Central memory CD4-positive, alpha-beta T cell (primary cell): ENCODE measurements at places on chromosomes 4 and X.

GRCh38 chrX:105635794-105636193, 186.5 kb upstream of the NRK start:
- DNase-seq = no peak

DNA sequence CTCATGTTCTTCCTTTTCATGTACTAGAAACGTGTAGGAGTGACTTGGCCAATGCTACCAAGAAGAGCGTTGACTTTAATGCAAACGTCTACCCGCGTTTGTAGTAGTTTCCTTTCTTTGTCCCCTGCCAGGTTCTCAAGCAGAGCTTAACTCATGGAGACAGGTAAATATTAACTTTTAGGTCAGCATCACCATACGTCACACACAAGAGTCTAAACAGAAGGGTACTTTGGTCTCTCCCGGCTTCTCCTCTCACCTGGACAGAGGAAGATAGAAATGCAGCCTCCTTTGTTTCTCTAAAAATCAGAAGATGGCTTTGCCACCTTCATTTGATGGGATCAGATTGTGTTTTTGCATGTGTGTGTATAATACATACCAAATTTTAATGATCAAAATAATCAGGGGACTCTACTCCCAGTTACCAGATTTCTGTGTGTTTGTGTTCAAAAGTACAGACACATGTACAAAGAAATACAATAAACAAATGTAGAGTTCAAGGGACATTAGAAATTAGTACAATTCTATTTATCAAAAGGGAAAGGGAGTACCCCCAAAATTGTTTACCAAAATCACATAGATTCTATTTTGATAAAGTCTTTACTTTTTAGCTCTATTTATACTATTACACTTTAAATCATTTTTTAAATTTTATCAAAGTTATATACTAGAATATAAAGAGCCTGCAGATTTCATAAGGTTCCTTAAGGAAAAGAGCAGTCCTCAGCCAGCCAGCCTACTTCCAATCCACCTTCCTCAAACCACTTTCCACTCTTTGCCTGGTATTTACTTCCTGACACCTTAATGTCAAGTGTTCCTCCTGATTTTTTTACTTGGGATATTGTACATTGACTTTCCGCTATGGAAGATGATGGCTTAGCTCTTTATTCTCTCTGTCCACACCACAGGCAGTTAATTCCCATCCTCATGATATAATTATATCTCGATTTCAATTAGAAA, 195.5 kb downstream of the RELL1 start:
- no peak for DNase-seq

GRCh38 chr4:71974681-71975080, 57.1 kb upstream of the NPFFR2 start:
- DNase-seq = no peak

- DNase-seq = no peak
Measured at GRCh38 chrX:121869876-121870477, 822.6 kb downstream of the GLUD2 start.

- no peak for DNase-seq
Measured at GRCh38 chrX:40091691-40092421, 5.9 kb downstream of the BCOR start.

- DNase-seq = no peak
Measured at GRCh38 chr4:6277935-6278800, 8.5 kb downstream of the WFS1 start.

DNA sequence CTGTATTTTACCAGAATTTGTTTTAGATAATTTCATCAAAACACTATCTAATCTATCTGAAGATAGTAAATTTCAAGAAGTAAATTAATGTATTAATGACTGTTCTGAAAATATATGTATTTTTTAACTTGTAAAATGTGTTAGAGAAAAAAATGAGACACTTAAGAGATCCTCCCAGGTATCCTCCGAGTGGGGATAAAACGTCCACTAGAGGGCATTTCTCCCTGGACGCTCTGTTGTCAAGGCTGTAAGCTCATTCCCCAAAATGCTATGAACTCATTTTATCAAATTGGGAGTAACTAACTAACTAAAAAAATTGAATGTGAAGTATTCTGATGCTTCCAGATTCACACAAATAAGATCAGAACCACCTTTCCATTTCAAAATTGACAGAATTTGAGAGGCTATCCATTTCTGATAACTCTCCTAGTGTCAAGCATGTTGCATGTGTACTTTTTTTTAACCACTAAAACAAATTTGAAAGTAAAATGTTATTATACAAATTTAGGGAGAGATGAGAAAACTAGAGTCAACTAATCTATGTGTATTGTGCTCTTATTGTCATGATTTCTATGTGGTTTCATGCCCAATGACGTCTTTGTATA, 337.3 kb upstream of the HS3ST1 start:
- DNase-seq = no peak

DNA sequence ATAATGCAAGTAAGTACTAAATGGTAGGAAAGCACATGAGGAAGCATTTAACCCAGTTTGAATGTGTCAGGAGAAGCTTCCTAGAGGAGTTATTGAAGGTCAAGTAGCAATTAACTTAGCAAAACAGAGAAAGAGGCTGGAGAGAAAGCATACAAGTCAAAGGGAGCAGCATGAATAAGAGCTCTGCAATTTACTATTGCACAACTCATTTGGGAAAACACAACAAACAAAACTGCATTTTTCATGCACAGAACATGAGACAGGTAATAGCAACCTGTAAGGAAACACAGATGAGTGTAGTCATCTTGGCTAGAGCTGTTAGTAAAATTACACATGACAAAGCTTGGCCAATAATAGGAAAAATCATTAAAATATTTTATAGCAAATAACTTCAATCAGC, 538.1 kb downstream of the PPP4R3C start:
- DNase-seq = no peak

DNA sequence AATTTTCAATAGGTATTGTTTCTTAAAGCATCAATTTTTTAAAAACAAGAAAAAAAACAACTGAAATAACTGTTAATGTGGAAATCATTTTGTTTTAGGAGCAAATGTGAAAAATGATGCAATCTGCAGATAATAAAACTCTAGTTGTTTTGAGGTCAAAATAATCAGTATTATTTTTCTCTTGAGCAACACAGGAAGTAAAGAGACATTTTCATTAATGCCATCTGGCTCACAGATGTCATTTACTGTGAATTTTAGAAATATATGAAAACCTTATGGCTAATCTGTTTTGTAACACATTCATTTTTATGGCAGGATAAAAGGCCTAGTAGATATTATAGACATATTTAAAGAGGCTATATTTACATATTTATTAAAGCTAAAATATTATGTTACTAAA, 141.6 kb downstream of the PCDH18 start:
- DNase-seq = no peak

GRCh38 chrX:15579778-15580747, 20.7 kb downstream of the ACE2 start:
- DNase-seq = no peak

GRCh38 chrX:49756692-49757091, 60.9 kb upstream of the PAGE1 start:
- DNase-seq = no peak

DNA sequence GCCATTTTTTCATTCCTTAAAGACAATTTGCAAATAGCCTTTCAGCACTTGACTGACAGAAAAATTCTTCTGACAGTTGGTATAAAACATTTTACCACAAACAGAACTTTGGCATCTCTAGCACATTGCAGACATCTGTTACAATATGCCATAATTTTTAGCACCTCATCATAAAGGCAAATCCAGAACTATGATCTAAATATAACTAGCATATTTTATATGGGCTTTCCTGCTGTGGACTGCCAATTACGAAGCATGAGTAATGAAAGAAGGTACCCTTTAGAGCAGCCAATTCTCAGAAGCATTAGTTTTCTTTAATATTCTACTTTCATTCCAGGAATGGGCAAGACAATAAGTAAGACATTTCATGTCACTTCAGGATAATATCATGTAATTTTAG, 647.4 kb upstream of the GALNT7 start:
- no peak for DNase-seq

GRCh38 chr4:94523617-94524016, 71.9 kb downstream of the PDLIM5 start:
- no peak for DNase-seq

DNA sequence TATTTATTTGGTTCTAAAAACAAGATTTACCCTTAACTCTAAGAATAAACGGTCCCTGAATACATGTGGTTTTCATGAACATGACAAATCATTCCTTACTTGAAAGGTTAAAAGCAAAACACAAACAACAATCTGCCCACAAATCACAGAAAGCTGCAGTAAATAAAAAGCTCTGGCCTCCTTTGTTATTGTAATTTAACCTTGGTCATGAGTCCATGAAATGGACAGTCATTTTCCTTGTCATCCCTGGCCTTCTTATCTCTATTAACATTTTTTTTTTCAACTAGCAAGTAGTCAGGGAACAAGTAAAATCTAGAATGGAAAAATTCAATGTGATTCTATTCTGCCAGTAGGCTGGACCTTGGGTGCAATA, 92.7 kb downstream of the SCD5 start:
- DNase-seq = no peak

GRCh38 chr4:17605236-17605635, 9.2 kb upstream of the MED28 start:
- DNase-seq = no peak

DNA sequence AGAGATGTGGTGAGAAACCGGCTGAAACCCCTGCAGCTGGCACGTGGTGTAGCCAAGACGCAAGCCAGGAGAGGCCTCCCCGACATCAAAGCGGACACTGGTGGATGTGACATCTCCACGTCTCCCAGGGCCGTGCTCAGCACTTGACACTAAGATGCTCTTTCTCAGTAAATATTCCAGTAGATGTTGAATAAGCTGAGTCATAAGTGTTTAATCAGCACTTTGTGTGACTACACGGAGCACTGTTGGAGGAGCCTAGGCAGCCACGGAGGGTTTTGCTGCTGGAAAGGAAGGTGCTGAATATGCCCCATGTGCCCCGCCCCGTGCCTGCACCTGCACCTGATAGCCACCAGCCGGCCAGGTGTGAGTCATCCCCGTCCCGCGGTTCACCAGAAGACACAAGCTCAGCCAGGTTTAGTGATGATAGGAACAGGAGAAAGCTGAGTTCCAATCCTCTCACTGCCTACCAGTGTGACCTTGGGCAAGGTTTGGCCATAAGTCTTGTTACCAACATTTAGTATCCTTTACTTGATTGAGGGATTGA, 29.0 kb upstream of the C4orf50 start:
- DNase-seq = no peak

GRCh38 chrX:63922221-63922620, 137.2 kb upstream of the ARHGEF9 start:
- DNase-seq = no peak

GRCh38 chr4:48898733-48899431, 7.7 kb downstream of the OCIAD2 start:
- no peak for DNase-seq

DNA sequence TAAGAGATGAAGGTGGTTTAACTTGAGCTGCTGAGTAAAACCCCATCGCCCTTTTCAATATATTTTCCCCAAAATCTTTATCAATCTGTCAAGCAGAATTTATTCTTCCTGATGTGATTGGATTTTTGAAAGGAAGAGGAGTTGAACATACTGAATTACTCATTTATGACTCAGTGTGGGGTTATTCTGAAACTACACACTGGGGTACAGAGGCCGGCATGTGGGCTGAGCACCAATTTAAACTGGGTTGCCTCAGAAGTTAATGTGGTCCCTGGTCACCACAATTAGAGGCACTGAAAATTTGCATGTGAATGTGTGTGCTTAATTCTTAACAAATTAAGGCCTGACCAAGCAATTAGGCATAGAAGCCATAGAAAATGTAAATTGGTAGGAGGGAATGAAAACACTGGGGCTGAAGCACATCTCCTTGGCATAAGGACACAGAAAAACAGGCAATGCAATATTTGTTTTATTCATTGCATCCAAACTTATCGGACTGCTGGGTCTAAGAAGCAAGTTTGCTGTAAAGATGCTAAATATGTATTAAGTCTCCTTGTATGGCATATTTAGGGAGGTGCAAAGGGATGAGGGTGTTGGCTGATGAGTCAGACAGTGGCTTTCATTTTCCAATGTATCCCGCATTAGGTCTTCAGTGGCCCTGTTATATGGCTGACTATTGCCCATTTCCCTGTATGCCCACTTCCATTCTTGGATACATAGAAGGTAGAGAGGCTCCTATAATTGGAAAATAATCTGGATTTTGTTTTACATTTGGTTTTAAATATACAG, 170.9 kb downstream of the IL15 start:
- DNase-seq = no peak

DNA sequence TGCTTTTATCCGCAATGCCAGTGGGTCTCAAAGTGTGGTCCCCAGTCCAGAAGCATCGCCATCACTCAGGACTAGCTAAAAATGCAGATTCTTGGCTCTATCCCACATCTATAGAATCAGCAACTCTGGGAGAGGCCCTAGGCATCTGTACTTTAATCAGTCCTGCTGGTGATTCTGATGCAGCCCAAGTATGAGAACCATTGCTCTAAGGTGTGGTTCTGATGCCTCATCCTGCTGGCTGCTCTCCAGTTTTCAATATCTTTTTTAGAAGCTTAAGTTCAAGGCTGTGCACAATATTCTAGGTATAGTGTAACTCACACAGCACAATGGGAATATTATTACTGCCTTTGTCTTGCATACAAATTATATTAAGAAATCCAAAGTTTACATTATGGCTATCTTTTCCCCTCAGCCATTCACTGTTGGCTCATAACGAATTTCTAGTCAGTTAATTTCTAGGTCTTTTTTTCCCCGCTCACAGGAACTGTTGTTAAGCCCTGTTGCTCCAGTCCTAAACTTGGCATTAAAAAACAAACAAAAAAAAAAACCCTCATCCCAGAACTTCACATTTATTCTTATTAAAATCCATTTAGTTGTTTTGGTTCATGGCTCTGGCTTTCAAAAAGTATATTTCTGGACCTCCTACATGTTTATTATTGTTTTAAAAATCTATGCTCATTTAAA, 109.1 kb downstream of the PHEX start:
- no peak for DNase-seq

DNA sequence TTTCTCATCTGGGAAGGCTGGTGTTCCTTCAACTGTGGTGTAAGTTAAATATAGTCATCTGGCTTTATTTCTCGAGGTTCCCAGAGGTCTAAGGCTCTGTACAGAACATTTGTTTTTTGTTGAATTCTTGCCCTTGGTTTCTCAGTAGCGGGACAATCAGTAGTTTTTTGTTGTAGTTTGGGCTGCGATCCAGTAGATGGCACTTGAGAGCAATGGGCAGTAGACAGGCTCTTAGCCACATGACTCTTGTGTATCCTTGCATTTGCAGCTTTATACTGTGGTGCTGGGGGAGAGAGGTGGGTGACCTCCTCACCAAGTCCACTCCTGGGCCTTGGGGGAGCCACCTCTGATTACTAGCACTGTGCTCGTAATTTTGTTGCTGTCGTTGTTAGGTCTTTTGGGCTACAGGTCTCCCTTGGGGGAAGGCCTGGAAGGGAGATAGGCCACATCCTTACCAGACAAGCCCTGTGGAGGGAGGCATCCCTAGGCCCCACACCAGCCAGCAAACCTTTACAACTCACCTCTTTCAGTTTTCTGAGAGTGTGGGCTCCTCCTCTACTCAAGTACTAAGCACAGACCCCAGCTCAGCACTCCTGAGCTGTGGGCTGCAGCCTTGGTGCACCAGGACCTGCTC, 8.1 kb downstream of the ETDB start:
- peak; percentile 19 for DNase-seq

- peak; percentile 79 for DNase-seq
Measured at GRCh38 chr4:80492761-80493160, 157.2 kb downstream of the CFAP299 start.
